ENCODE measurements at places on chromosomes 16 and 17. TPM values are rescaled to one million over a fixed set of nuclear protein-coding genes. Genes with fewer than 3 reads are reported as not detected.

- DNase-seq: no peak
These were observed 42.2 kb downstream of the STX8 start for GRCh38 chr17:9533441-9533840.

DNA sequence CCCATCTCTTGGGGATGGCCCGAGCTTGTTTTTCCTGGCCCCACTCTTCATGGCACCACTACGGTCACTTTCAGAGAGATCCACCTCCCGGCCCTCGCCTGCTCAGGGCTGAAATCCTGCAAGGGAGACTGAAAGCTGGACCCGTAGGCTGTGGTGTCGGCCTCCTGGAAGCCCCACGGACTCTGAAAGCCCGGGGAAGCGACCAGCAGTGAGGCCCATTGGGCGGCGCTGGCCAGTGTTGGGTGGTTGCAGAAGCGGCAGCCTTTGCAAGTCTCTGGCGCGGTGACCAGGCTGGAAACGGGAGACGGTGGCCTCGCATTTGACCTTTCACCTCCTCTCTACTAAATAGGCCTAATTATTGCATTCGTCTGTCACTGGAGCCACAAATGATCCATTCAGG is 186.0 kb upstream of the FOXF1 start:
- no peak for DNase-seq

DNA sequence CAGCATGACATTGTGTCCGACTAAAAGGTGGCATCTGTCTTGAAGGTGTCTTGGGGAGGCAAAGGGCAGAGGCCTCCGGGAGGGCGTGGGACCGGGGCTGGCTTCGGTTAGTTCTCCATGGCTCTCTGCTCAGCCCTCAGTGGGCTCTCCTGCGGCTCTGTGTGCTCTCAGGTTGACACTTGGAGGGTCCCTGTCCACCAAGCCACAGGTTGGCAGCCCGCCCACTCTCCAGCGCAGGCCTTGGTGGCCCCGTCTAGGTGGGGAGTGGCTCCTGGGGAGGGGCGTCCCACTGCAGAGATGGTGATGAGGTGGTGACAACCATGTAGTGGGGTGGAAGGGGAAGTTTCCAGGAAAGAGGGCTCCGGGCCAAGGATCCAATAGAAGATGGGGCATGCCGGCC is 31.6 kb downstream of the ADGRG5 start:
- no peak for DNase-seq

Gene TPPP3
- total RNA-seq: 0.31 TPM

Gene ASGR2
- total RNA-seq: not detected

Gene KRT222
- not detected for total RNA-seq

DNA sequence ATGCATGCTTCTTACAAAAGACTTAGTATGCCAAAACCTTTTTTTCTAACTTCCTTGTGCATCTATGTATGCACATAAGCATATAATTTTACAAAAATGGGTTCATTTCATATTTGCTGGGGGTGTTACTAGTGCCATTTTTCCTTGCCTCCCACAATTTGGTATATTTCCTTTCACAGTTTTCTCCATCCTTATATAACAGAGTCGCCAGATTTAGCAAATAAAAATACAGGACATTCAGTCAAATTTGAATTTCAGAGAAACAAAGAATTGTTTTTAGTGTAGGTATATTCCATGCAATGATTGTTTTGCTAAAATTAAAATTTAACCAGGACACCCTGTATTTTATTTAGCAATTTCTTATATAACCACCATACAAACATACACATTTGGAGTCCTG is 4.0 kb upstream of the FBXO39 start:
- DNase-seq: no peak

DNA sequence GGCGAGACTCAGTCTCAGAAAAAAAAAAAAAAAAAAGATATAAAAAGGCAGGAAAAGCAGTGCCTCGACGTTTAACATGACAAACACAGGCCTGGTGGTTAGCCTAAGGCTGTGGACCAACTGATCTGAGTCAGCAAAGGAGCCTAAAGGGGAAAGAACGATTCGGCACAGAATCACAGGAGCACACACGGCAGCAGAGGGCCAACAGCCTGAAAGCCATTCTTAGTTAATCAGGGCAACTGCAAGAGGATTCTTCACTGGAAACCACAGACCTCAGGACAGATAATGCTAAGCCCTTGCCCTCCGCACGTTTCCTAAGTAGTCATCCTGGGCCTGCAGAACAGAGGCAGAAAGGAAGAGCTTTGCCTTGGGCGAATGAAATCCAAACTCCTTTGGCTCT is 14.7 kb downstream of the TMEM11 start:
- no peak for DNase-seq

- DNase-seq: no peak
These were observed 10.5 kb downstream of the DBNDD1 start for GRCh38 chr16:90008708-90009145.

DNA sequence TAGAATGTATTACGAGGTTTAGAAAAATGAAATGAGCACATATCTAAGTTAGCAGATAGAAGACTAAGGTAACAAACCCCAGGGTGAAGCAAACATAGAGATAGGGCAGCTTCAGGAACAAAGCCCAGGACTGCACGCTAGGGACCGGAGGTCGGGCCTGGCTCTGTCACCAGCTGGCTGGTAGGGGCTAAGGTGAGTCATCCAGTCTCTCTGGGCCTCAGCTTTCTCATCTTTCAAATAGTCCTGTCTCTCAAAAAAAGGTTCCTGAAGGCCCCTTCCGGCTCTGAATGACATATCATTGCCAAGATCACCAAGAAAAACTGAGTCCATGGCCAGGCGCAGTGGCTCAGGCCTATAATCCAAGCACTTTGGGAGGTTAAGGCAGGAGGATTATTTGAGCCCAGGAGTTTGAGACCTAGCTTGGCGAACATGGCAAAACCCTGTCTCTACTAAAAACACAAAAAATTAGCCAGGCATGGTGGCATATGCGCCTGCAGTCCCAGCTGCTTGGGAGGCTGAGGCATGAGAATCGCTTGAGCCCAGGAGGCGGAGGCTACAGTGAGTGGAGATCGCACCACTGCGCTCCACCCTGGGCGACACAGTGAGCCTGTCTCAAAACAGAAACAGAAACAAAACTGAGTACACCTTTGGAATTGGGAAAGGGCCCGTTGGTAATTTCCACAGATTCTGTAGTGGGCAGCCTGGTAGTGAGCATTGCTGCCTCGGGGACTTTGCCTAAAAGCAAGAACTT is 26.0 kb downstream of the PKD1L3 start:
- no peak for DNase-seq

DNA sequence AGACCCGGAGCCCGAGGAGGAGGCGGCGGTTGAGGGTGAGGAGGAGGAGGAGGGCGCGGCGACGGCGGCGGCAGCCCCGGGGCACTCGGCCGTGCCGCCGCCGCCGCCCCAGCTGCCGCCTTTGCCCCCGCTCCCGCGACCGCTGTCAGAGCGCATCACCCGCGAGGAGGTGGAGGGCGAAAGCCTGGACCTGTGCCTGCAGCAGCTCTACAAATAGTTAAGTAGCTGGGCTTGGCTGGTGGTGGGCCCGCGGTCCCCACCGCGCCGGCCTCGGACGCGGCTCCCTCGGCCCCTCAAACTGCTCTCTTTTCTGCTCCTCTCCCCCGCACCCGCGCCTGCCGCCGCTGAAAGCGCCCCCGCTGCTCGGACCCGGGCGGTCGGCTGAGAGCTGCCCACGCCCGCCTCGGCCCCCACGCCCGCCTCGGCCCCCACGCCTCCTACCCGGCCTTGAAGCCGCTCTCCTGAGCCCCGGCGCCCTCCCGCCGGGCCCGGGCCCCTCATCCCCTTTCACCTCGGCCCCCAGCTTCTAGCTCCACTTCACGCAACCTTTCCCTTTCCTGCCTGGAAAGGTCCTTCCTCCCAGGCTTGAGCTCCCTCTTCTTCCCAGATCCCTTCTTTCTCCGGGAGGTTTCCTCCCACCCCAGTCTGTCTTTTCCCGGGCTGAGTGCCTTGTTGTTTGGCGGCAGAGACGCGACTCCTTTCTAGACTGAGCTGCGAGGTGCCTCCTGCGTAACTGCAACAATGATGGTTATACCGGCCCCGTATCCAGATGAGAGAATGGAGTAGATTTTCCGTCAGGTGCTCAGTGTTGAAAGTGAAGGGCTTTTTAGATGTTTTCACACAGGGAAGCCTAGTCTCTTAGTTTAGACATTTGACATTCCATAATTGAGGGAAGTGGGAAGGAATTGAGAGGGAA is 850 bp downstream of the PPM1E start:
- no peak for DNase-seq

- DNase-seq: no peak
These were observed 36.8 kb upstream of the DYNLL2 start for GRCh38 chr17:58046239-58047094.

Gene PRR35
- total RNA-seq: not detected

Gene RAPGEFL1
- 0.86 TPM for total RNA-seq

- peak; percentile 8 for DNase-seq
These were observed 158.6 kb downstream of the C16orf78 start for GRCh38 chr16:49531931-49532840.

DNA sequence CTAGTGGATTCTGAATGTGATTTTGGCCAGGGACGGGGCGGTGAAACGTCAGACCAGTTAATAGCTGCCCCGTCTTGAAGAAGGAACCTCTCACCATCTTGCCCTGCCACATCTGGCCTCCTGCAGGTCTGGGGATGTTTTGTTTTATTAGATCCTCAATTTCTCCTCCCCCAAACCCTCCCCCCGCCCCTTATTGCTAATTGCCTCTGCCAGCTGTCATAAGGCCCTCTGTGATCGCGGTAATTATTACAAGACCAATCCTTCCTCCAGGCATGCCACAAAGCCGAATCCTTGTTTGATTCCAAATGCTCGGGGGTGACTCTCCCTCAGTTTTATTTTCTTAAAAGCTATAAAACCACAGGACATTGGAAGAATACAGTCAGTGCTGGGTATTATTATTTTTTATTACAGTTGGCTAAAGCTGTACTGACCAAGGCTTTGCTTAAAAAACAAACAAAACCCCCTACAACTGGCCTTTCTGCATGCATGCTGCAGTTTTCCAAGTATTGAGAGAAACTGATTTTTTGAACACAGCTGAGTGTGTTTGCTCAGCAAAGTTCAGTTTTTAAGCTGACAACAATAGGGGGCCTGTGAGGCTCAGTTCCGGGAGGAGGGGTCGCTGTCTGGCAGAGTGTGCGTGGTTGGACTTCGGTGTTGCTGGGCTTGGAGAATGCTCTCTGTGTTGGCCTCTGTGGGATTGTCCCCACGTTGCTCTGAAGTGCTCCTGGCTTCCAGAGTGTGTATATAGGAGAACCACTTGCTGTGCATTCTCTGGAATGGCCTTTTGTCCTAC is 1.7 kb downstream of the KSR1 start:
- no peak for DNase-seq

- DNase-seq: no peak
These were observed 318.7 kb downstream of the CPPED1 start for GRCh38 chr16:12484972-12485371.

DNA sequence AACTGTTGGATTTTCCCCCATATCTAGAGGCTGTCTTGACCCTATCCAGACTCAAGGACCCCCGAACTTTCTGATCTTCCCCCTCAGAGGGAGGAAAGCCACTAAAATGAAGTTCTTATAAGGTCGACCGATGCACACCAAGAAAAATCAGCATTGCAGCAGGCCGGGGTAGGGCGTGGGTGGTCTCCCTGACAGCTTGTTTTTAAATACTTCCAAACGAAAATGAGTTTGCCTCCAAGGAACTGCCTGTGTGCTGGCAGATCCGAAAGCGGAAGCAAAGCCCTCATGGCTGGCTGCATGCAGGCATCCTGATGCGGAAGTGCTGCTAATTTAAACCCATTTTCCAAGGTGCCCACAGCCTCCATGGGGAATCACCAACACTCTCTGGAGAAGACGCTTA is 374.3 kb upstream of the XYLT1 start:
- DNase-seq: no peak
